SJSA1 (cell line): ENCODE measurements at places on chromosomes 12 and 14. TPM values are rescaled to one million over a fixed set of nuclear protein-coding genes. Genes with fewer than 3 reads are reported as not detected.

BMP4 gene
- 1.8 and 3.4 TPM in 2 replicates for total RNA-seq

DNA sequence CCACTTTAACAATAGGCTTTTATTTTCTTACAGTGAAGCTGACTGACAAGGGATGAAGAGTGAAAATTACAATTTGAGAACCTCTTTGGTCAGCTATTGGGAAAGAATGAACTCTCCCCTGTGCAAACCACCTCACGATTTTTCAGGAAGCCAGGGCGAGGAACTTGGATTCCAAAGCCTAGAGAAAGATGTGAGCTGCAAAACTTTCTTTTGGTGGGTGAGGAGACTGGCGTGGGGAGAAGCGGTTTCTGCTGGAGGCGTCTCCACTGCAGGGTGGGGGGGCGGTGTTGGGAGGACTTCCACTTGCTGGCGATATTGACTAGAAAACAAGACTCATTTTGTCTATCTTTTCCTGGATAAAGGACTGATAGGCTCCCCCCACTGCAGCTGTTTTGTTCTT is 59.3 kb upstream of the VRK1 start:
- no peaks in the 10 kb centered on the region for H3K36me3 ChIP-seq
- 0 out of 2 replicates have a peak, but pooled peaks cover 3% of the 10 kb centered on the region for H3K4me1 ChIP-seq
- H3K27me3 ChIP-seq, result peaks cover 60% of the 10 kb centered on the region
- no peak for DNase-seq

GRCh38 chr14:36130186-36130585 is 46.3 kb downstream of the PTCSC3 start:
- H3K27me3 ChIP-seq, result no peaks in the 10 kb centered on the region; the same call in 1 of the 2 replicates
- DNase-seq, result no peak
- no peak overlapping the region for H3K27ac ChIP-seq
- H3K4me3 ChIP-seq, result no peak overlapping the region
- H3K4me1 ChIP-seq, result no peaks in the 10 kb centered on the region

DNA sequence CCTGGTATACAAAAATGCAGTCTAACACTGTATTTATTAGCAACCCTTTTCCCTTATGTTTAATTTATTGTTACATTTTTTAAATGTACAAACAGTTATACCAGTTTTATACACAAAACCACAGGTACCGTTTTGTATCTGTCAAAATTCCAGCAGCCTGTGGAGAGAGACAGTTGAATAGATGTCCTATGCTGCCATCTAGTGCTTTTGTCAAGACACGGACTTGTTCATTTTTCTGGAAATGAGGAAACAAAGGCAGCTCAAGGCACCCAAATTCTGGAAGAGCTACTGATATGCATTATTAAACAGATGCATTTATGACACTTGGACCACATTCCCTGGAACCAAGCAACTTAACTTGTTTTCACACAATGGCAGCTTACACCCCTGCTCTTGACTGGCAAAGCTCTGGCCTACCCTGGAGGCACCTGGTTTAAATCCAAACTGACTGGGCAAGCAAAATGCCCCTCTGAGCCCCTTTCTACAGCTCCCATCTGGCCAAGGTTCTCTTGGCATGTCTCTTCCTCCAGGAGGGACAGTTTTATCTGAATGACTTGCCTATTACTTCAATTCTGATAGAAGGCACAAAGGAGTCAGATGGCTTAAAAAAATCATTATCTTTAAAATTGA is 286.9 kb upstream of the PRKD1 start:
- H3K4me3 ChIP-seq, result no peak overlapping the region
- H3K36me3 ChIP-seq, result no peaks in the 10 kb centered on the region
- peaks cover 26% of the 10 kb centered on the region for H3K4me1 ChIP-seq
- H3K27ac ChIP-seq, result no peak overlapping the region
- H3K27me3 ChIP-seq, result no peaks in the 10 kb centered on the region
- DNase-seq, result no peak

DNA sequence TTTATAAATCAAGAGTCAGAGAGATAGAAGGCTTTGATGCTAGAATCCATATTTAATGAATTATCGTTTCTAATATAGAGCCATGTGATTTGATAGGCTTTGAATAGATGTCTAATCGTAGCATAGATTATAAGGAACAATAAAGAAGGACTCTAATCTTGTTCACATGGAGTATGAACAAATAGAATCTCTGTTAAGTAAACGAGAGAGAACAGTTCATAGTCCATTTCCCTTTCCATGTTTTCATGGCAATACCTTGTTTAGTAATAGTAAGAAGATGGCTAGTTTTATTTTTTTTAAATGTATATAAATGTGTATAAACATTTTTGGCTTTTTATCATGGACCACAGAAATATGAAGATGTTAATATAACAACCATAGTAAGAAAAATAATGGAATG is 32.3 kb upstream of the RAD51AP1 start:
- H3K4me1 ChIP-seq, result peaks cover 15% of the 10 kb centered on the region
- H3K27ac ChIP-seq, result no peak overlapping the region
- H3K27me3 ChIP-seq, result no peaks in the 10 kb centered on the region
- H3K36me3 ChIP-seq, result peaks cover 32% of the 10 kb centered on the region
- no peak for DNase-seq

RDH16 gene
- total RNA-seq, result 0.05 TPM in 1 of 2 replicates, not detected in the other

TAS2R13 gene
- total RNA-seq, result 0.13 and 1.2 TPM in 2 replicates

SPIC gene
- total RNA-seq, result not detected in 2 replicates

GRCh38 chr12:75602106-75602505 is 90.7 kb upstream of the KRR1 start:
- H3K4me1 ChIP-seq, result no peaks in the 10 kb centered on the region
- H3K27me3 ChIP-seq, result no peaks in the 10 kb centered on the region
- H3K4me3 ChIP-seq, result no peak overlapping the region
- H3K27ac ChIP-seq, result no peak overlapping the region
- no peaks in the 10 kb centered on the region for H3K36me3 ChIP-seq
